ENCODE measurements at places on chromosomes 5 and 9.

DNA sequence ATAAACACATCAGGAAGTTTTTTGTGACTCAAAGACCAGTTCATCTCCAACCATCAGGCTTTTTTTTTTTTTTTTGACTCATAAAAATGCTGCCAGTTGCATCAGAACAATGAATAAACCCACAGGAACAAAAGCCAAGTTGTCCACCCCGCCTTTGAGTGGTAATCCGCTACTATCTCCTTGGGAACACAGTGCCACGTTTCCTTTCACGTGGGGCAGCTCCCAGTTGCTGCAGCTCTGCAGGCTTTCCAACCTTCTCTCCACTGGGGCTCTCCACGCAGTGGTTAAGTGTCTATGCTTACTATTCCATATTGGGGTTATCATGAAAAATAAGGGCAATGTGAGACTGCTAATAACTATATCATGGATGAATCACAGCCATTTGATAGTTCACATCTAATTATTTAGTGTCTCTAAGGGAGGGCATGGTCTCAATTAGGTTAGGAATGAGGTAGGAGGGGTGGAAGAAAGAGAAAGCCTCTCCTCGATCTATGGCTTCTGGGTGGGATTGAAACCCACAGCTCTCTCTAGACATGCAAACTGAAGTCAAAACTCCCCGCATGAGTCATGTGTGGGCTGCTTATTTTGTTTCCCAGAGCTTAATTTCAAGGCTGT lies 55.8 kb upstream of the ACTBL2 start:
- no peak overlapping the region for H3K27ac ChIP-seq
- no peaks in the 10 kb centered on the region for H3K36me3 ChIP-seq
- H3K27me3 ChIP-seq, result no peaks in the 10 kb centered on the region
- no peak for DNase-seq
- no peaks in the 10 kb centered on the region for H3K4me1 ChIP-seq
- no peak overlapping the region for H3K4me3 ChIP-seq

DNA sequence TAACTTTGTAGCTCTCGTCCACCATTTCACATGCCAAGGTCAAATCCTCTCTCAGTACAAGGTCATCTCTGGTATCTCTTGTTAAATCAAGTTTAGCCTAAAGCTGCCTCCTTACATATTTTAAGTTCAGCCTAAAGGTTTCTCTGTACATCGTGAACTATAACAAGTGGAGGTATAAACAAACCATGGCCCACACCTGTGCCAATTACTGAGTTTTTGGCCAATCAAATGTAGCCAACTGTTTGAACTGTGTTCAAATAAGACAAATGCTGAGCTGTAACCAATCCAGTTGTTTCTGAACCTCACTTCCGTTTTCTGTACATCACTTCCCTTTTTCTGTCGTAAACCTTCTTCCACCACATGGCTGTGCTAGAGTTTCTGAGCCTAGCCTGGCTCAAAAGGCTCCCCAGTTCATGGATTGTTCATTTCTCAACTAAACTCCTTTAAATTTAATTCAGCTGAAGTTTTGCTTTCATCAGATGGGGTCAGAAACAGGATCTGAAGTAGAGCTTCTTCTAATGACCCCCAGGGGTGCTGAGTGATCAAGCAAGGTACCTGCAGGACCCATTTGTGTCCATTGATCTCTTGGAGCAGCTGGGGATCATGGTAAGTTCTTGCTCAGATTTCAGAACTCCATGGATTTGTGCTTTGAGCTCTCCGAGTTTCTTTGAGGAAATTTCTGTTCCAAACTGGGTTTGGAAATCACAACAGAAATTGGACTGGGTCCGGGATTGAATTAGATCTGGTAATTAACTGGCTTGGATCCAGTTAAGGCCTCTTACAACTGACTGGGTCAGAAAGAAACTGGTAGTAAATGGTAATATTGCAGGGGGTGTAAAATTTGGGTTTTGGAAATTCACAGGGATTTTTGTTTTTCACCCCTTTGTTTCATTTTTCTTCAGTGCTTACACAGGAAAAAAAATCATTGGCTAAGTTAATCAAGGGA lies 11.0 kb upstream of the NANS start:
- H3K36me3 ChIP-seq, result peaks cover 11% of the 10 kb centered on the region
- H3K4me3 ChIP-seq, result peak overlapping the region; percentile 76
- no peaks in the 10 kb centered on the region for H3K27me3 ChIP-seq
- peak overlapping the region; percentile 57 for H3K27ac ChIP-seq

DNA sequence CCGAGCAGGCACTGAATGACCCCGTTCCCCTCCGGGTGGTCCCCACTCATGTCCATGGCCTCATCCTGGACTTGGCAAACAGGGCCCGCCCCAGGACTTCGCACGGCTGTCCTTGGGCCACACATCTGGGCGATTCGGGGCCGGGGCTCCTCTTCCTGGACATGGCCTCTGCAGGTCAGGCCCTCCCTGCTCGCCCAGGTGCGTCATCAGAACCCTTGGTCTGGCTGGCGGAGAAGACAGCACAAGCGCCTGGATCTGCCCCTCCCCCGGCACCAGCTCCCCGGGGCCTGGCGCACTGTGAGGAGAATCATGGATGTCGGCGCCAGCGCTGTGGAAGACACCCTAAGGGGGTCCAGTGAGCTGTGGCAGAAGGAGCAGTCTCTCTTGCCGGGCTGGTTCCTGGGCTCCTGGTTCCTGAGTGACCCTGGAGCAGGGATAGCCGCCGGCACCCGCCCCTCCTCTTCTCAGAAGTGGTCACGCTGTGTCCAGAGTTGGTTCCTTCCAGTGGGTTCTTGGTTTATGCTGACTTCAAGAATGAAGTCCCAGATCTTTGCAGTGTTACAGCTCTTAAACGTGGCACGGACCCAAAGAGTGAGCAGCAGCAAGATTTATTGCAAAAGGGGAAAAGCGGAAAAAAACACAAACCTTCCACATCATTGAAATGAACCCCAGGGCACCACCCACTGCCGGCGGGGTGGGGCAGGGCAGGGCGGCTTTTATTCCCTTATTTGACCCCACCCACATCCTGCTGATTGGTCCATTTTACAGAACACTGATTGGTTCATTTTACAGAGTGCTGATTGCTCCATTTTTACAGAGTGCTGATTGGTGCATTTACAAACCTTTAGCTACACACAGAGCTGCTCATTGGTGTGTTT lies 25.9 kb upstream of the SLC12A7 start:
- no peak overlapping the region for H3K27ac ChIP-seq
- H3K4me3 ChIP-seq, result no peak overlapping the region
- peaks cover 3% of the 10 kb centered on the region for H3K4me1 ChIP-seq
- no peaks in the 10 kb centered on the region for H3K36me3 ChIP-seq

- H3K4me3 ChIP-seq, result no peak overlapping the region
- no peak overlapping the region for H3K27ac ChIP-seq
- H3K4me1 ChIP-seq, result no peaks in the 10 kb centered on the region
Measured at GRCh38 chr5:158852622-158853021, 247.1 kb downstream of the EBF1 start.

- H3K4me1 ChIP-seq, result no peaks in the 10 kb centered on the region
- no peak overlapping the region for H3K4me3 ChIP-seq
- H3K36me3 ChIP-seq, result peaks cover 24% of the 10 kb centered on the region
- no peaks in the 10 kb centered on the region for H3K27me3 ChIP-seq
Measured at GRCh38 chr5:31459594-31459993, 72.3 kb downstream of the DROSHA start.

DNA sequence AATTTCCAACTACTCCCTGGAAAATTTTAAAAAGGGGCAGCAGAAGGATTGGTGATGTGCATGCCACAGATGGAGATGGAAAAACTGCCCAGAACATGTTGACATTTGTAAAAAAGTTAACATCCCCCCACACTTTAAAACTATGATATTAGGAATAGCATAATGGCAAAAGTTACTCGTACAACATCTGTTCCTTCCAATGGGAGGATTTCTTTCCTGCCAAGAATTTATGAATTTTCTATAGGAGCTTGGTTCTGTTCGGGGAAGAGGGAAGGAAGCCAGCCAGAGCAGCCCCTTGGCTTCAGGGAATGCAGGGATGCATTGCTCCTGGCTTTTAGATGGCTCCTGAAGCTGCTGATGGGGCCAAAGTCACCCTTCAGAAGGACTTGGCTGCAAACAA lies 22.7 kb downstream of the KLF4 start:
- peaks cover 13% of the 10 kb centered on the region for H3K4me1 ChIP-seq
- H3K4me3 ChIP-seq, result no peak overlapping the region
- DNase-seq, result no peak
- no peaks in the 10 kb centered on the region for H3K27me3 ChIP-seq
- no peaks in the 10 kb centered on the region for H3K36me3 ChIP-seq

GRCh38 chr5:96292582-96293247 lies 140.3 kb downstream of the PCSK1 start:
- no peaks in the 10 kb centered on the region for H3K27me3 ChIP-seq
- H3K4me1 ChIP-seq, result no peaks in the 10 kb centered on the region
- no peak overlapping the region for H3K27ac ChIP-seq
- H3K4me3 ChIP-seq, result no peak overlapping the region
- no peaks in the 10 kb centered on the region for H3K36me3 ChIP-seq

GRCh38 chr5:53006911-53007890 lies 18.0 kb downstream of the ITGA2 start:
- H3K27ac ChIP-seq, result no peak overlapping the region
- H3K36me3 ChIP-seq, result peaks cover 4% of the 10 kb centered on the region
- peaks cover 32% of the 10 kb centered on the region for H3K4me1 ChIP-seq
- no peak overlapping the region for H3K4me3 ChIP-seq
- no peaks in the 10 kb centered on the region for H3K27me3 ChIP-seq
- DNase-seq, result no peak

DNA sequence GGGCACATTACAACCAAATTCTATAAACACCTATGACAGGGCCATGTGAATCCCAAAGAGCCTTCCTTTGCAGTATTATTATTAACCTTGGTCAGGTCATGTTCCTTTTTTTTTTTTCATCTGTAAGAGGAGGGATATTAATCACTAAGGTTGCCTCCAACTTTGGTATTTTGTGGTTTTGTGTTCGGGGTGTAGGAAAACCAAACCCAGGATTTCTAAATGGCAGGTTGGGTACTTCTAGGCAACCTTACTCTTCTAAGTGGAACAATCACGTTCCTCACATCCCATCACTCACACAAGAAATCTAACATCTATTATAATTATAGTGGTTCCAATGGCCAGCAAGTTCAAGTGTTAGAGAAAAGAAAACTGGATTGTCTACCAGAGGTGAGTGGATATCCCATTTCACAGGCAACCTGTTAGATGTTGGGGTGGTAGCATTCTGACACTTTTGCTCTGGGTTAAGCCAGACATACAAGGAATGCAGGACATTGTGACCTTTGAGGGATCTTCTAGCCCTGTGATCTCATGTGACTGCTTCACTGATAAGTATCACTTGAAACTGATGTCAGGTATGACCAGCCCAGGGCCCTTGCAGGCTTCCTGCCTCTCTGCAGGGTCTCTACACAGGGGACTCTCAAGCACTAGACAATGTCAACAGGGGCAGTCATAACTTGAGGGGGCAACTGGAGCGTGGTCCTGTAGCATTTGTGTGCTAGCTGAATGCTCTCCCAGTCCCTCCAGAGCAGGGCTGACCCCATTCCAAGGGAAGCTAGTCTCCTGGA lies 126.2 kb upstream of the VLDLR start:
- H3K4me1 ChIP-seq, result no peaks in the 10 kb centered on the region
- H3K27me3 ChIP-seq, result 0 out of 2 replicates have a peak, but pooled peaks cover 8% of the 10 kb centered on the region
- H3K27ac ChIP-seq, result no peak overlapping the region
- no peak overlapping the region for H3K4me3 ChIP-seq
- no peaks in the 10 kb centered on the region for H3K36me3 ChIP-seq

- H3K4me1 ChIP-seq, result no peaks in the 10 kb centered on the region
- no peaks in the 10 kb centered on the region for H3K36me3 ChIP-seq
- no peak overlapping the region for H3K27ac ChIP-seq
- H3K4me3 ChIP-seq, result no peak overlapping the region
- DNase-seq, result no peak
Measured at GRCh38 chr9:107637421-107638420, 148.2 kb upstream of the KLF4 start.

GRCh38 chr5:83029912-83030311 lies 47.3 kb downstream of the TMEM167A start:
- H3K4me1 ChIP-seq, result peaks cover 27% of the 10 kb centered on the region
- no peak overlapping the region for H3K27ac ChIP-seq
- no peaks in the 10 kb centered on the region for H3K27me3 ChIP-seq
- no peaks in the 10 kb centered on the region for H3K36me3 ChIP-seq

DNA sequence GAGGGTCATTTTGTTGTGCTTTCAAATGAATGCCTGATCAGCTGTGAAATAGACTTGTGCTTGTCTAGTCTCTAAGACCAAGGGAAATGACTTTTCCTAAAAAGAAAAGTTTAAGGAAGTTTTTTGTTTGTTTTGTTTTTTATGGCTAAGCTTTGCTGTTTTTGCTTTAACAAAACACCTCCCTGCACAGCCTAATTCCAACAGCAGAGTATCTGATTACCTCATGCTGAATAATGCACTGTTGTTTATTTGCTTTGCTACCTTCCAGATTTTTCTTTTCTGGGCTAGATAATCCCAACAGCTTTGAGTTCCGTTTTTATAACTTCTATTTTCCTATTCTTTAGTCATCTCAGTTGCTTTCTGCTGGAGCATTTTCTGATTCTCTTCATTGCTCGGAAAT lies 95.8 kb downstream of the AOPEP start:
- H3K4me3 ChIP-seq, result no peak overlapping the region
- H3K27ac ChIP-seq, result no peak overlapping the region
- peaks cover 16% of the 10 kb centered on the region for H3K4me1 ChIP-seq
- no peaks in the 10 kb centered on the region for H3K27me3 ChIP-seq

DNA sequence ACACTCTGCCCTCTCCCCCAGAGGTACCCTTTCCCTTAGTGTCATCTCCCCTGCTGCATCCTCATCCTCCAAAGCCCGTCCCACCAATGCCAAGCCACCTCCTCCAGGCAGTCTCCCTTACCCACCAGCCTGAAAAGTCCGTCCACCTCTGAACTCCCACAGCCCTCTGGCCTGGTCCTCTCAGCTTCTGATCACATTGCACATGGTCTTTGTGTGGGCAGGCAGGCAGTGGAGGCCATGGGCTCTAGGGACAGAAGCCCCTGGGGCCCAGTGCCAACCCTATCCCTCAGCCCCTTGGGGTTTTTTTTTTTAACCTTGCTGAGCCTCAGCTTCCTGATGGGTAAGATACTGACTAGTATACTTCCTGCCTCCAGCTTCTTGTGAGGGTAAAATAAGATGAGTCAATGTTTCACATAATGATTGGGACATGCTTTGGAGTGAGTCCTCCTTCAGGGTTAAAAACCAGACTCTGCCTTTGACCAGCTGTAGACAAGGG lies 19.4 kb downstream of the CSF1R start:
- H3K27me3 ChIP-seq, result no peaks in the 10 kb centered on the region
- H3K27ac ChIP-seq, result no peak overlapping the region
- no peaks in the 10 kb centered on the region for H3K36me3 ChIP-seq
- no peak overlapping the region for H3K4me3 ChIP-seq

- H3K4me3 ChIP-seq, result no peak overlapping the region
- no peaks in the 10 kb centered on the region for H3K36me3 ChIP-seq
- H3K4me1 ChIP-seq, result no peaks in the 10 kb centered on the region
- H3K27me3 ChIP-seq, result no peaks in the 10 kb centered on the region
- no peak overlapping the region for H3K27ac ChIP-seq
Measured at GRCh38 chr5:113271745-113272454, 162.9 kb downstream of the TSSK1B start.
